ENCODE measurements at places on chromosomes 7 and 10.

DNA sequence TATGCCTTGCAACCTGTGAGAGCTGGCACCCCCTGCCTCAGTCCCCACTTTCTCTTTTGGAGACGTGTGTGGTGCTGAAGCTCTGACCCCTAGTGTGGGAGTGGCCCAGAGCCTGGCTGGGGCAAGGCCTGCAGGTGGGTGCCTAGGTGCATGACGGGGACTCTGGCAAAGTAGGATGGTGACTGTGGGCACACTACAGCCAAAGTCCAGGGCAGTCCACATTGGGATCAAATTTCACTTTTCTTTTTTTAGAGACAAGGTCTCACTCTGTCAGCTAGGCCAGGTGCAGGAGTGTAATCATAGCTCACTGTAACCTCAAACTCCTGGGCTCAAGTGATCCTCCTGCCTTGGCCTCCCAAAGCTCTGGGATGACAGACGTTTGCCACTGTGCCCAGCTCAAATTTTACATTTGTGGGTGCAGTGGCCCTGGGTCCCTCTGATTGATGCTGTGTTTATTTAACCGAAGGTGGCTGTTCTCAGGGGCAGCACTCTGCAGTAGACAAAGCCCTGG is 52.3 kb downstream of the NEURL1 start:
- DNase-seq, result no peak

DNA sequence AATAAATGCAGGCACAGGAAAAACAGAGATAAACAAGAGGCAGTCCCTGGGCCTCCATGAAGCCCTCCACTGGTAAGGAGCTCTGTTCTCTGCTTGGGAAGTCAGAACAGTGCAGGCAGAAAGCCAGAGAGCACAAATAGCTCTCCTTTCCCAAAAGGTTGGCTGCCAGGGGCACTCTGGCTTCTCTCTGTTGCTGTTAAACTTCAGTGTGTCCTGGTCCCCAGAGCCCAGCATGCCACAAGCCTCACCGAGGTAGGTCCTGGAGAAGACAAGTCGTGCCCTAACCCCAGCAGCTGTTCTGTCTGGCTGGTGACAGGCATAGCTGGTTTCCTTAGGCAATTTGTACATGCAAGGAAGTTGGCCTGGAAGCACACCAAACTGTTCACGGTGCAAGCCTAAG is 17.3 kb downstream of the SLC16A12 start:
- DNase-seq, result no peak

GRCh38 chr7:8220376-8221100 is 41.4 kb downstream of the ICA1 start:
- no peak for DNase-seq

DNA sequence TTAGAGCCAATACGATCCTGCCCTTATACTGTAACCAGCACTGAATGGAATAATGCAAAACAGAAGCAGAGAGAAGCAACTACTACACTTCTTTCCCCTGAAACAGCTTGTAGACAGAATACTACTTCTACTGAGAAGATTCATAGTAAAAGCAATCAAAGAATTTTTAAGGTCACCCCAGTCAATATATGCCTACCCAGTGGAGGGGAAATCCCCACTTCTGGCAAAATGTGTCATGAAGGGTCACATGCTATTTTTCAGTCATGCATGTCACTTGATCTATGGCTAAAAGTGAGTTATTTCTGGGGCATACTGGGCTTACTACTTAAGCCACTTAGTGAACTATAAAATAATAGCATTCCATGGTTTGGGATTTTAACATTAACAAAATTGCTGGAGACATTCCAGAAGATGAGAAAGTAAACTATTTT is 25.6 kb downstream of the IRF5 start:
- DNase-seq, result no peak

DNA sequence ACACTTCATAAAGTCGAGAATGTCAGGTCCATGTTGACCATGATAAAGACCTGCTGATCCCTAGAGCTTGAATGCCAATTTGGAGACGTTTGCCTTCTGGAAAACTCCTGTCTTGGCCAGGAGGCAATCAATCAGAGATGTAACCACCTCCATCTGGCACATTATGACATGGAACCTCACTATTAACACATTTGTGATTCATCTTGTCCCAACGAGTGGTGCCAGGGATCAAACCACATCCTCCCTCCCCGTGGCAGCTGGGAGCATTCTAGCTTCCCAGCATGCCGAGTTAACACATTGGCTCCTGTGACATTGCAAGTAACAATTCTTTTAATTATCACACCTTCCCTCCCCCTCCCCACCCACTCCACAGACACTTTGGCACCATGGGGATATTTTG is 84.0 kb upstream of the PPP1R17 start:
- DNase-seq, result no peak

GRCh38 chr10:8670461-8670860 is 616.0 kb downstream of the GATA3 start:
- DNase-seq, result no peak

GRCh38 chr7:37718585-37718984 is 35.0 kb downstream of the GPR141 start:
- DNase-seq, result no peak

- DNase-seq, result no peak
These were observed 121.4 kb downstream of the HIPK2 start for GRCh38 chr7:139656387-139656786.

DNA sequence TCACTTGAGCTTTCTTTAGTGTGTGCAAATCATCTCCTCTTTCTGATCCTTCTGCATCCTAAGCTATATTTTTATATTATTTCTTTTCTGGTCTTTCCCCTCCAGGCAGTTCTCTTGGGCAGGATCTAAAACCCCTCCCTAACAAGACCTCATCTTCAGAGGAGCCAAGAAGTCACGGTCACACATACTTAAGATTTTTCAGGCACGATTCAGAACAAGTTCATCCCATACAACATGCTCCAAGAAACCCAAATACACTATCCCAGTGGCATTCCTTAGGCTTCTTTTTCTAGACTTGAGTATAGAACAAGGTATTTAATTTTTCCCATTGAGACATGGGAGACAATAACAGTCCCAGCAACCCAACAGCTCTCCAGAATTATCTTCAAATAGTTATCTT is 1251.5 kb downstream of the DNAJB9 start:
- no peak for DNase-seq

- DNase-seq, result no peak
These were observed 122.6 kb downstream of the LRRC4 start for GRCh38 chr7:127908430-127909258.

DNA sequence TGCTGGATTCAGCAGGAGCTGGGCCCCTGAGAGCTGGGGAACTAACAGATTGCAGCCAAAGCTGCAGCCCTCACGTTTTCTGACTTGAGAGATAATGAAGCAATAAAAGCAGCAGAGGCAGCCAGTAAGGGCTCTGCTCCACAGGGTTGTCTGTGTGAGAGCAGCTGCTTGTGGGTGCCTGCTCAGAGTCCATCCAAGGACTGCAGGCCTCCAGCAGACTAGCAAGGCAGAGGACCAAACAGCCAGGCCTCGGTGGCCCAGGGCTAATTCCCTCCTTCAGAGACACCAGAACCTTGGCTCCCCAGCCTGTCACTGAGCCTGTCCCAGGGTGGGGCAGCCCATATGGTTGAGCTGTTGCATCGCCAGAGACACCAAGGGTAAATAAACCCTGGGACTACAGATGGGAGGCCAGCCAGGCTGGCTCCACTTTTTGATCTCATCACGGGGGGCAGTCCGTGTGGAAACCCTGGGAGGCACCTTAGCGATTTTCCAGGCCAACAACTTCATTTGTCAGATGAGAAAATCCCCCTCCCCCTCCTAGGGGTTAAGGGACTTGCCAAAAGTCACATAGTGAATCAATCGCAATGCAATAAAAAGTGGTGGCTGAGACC is 229.2 kb downstream of the WDR11 start:
- no peak for DNase-seq

DNA sequence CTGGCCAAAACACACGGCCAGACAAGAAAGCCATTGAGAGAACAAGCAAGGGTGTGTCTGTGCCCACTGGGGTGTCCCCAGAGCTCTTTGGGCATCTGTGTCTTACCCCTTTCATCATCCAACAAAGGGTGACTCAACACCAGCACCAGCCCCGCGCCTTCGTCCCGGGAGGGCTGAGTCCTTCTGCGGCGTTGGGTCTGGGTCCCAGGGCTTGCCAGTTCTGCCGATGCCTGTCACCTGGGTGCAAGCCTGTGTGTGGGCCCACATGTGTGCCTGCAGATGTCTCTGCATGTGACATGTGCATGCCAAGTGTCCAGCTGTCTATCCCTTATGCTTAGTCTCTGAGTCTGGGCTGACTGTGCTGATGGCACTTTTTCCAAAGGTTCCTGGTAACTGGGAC is 24.4 kb upstream of the ELN start:
- DNase-seq, result no peak

- DNase-seq, result no peak
These were observed 26.2 kb upstream of the HDAC9 start for GRCh38 chr7:18469316-18469715.
